HS-5 (cell line): ENCODE measurements at places on chromosomes 2 and 18.
A peak's percentile ranks its signal among the peaks of the same experiment; 100 is the strongest.

GRCh38 chr2:106532236-106532635, 45.1 kb downstream of the CD8B2 start:
- DNase-seq, result no peak

- DNase-seq, result no peak
Measured at GRCh38 chr2:120150040-120150482, 73.1 kb downstream of the TMEM185B start.

DNA sequence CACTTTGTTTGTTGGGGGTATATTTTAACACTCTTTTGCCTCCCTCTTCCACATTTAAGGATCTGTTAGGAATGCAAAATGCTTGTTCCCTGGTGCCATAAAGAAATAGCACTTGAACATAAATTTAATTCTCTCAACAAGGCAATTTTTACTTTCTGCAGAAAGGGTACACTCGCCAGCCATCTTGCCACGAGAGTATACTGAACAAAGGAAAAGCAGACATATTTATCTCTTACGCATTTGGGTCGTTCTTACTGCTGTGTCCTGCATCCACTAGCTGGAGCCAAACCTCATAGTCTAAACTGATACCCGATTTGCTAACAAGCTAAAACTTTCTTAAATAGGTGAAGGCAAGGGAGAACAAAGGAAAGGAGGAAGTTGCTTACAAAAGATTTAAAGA, 129.5 kb downstream of the B3GNT2 start:
- no peak for DNase-seq

DNA sequence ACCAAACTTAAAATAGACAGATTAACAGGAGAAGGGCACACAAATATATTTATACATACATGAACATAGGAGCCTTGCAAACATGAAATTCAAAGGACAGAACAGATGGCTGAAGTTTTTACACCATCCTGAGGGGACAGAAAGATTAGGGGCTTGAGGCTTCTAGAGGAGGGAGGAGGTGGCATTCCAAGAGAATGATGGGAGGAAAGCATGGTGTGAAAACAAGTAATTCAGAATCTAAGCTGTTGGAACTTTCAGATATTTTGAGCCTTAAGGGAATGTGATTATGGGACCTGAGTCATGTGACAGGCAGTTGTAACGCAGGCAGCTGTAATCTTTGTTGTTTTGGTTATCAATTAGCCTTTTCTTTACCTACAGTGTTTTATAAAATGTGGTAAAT, 225.2 kb upstream of the SPOPL start:
- no peak for DNase-seq

GRCh38 chr18:44246001-44246400, 434.7 kb upstream of the SETBP1 start:
- no peak for DNase-seq

DNA sequence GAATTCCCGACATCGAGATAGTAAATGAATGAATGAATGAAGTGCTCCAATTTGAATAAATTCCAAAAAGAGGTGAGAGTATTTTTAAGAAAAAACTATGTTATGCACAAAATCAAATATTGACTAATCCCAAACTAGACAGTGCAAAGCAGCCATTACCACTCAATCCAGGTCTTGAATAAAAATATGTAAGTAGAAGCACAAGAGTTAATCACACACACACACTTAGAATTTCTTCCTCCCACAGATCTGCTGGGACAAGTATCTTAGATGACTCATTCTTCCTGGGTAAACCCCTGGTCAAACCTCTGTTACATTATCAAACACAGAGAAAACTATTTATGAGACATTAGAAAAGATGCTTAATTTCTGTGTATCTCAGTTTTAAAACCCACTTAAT, 102.0 kb downstream of the PLA2R1 start:
- DNase-seq, result peak; percentile 60

GRCh38 chr2:46717344-46718121, 198.1 kb downstream of the MCFD2 start:
- no peak for DNase-seq

GRCh38 chr18:68234676-68235075, 480.2 kb downstream of the TMX3 start:
- DNase-seq, result no peak

DNA sequence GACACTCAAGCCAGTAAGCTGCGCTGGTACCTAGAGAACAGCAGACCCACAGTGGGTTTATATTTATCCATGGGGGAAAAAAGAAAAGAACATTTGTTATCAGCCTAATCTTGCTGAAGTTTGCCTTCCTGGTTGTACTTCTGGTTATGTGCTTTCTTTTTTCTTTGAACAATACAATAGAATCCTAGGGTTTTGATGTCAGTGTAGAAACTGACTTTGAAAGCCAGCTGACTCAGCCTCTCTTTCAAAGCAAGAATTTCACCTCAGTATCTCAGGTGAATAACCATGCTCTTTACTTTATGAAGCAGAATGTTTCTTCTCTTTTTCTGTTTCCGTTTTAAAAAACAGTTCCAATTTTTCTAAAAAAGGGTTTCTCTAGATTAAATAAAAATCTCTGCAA, 78.4 kb downstream of the CD8B2 start:
- DNase-seq, result no peak

GRCh38 chr2:43070676-43071502, 155.5 kb downstream of the ZFP36L2 start:
- no peak for DNase-seq

- no peak for DNase-seq
Measured at GRCh38 chr2:224724331-224724730, 8.2 kb upstream of the CCDC195 start.

DNA sequence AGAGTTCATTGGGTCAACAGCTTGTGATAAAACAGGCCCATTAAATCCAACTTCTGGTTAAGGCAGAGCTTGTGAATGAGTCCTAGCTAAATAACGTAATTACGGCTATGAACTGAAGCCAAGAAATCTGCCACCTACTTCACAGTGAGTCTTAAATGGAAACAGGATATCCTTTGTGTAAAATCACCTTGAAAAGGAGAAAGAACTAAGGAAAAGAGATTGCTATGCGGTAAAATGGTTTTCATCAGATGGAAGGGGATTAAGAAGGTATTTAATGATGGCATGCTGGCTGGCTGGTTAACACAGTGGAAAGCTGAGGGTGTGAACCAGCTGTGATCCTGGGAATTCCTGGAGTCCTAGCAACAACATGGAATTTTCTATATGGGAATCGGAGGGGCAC, 156.6 kb downstream of the DOK6 start:
- no peak for DNase-seq

GRCh38 chr2:23426263-23426905, 41.4 kb downstream of the KLHL29 start:
- DNase-seq, result no peak

GRCh38 chr18:24633121-24633520, 172.7 kb downstream of the HRH4 start:
- no peak for DNase-seq

GRCh38 chr2:38185012-38185491, 109.1 kb upstream of the CYP1B1 start:
- DNase-seq, result peak; percentile 45

GRCh38 chr2:45332567-45332966, 278.5 kb downstream of the SRBD1 start:
- no peak for DNase-seq

DNA sequence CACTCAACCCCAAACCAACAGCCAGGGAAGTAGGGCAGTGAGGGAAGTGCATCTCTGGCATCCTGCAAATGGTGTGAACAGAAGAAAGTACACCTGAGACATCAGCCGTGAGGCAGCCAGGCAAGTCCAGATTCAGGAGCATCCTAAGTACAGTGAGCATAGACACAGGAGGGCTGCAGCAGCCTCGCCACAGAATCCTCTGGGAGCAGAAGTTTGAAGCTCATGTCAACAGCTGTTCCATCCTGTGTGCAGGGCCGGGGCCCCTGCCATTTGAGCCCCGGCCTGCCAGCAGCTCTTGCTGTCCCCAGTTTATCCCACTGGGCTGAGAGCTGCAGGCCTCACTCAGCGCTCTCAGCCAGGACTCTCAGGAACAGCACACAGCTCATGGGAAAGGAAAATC, 14.5 kb downstream of the LOXHD1 start:
- DNase-seq, result no peak

- DNase-seq, result no peak
Measured at GRCh38 chr2:205593891-205594290, 88.4 kb upstream of the NRP2 start.

- no peak for DNase-seq
Measured at GRCh38 chr2:181483211-181483610, 26.0 kb downstream of the ITGA4 start.

GRCh38 chr2:45379399-45380087, 231.5 kb downstream of the SRBD1 start:
- DNase-seq, result no peak

- no peak for DNase-seq
Measured at GRCh38 chr2:109722026-109722425, 72.1 kb upstream of the RGPD5 start.

- no peak for DNase-seq
Measured at GRCh38 chr2:135590619-135591260, 59.5 kb downstream of the R3HDM1 start.

GRCh38 chr2:193523662-193524061, 1328.9 kb upstream of the TMEFF2 start:
- DNase-seq, result no peak

- no peak for DNase-seq
Measured at GRCh38 chr18:33090461-33090860, 317.6 kb upstream of the KLHL14 start.

GRCh38 chr2:124027182-124027581, 2.1 kb downstream of the CNTNAP5 start:
- DNase-seq, result peak; percentile 40

DNA sequence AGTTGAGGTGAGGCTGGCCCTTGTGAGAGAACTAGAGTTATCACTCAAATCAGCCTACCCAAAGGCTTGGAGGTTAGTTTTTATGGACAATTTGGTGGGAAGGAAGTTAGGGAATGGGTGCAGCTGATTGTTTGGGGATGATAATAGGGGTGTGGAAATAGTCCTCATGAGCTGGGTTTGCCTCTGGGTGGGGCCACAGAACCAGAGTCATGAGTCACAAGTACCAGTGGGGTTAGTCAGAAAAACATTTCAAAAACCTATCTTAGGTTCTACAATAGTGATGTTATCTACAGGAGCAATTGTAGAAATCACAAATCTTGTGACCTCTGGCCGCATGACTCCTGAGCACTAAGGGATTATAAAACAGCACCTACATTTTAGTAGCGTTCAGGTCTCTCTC, 630.1 kb upstream of the PIK3C3 start:
- peak; percentile 46 for DNase-seq

- no peak for DNase-seq
Measured at GRCh38 chr2:16394072-16394985, 271.3 kb downstream of the CYRIA start.

- DNase-seq, result no peak
Measured at GRCh38 chr2:219782737-219783348, 155.4 kb downstream of the SLC4A3 start.

GRCh38 chr2:112583497-112584133, 794 bp upstream of the CHCHD5 start:
- no peak for DNase-seq

- DNase-seq, result peak; percentile 16
Measured at GRCh38 chr2:159982270-159982669, 80.1 kb downstream of the PLA2R1 start.

DNA sequence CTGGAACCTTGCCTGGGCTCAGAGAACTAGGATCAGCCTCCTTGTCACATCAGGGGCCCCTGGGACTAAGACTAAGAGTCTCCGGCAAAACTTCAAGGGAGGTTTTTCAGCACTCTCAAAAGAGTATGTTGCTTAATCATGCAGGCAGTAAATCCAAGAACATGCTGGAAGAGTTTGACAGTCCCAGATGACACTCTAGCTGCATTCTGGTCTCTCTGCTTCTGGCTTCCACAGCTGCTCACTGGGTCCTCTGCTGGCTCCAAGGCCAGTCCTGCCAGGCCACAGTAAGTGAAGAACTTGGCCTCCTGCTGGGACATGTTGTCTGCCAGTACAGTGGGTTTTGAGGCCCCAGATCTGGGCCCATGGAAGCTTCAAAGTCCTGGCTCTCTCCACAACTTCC, 45.2 kb upstream of the IL1RL1 start:
- DNase-seq, result no peak

- no peak for DNase-seq
Measured at GRCh38 chr2:133732982-133733900, 165.0 kb upstream of the NCKAP5 start.

DNA sequence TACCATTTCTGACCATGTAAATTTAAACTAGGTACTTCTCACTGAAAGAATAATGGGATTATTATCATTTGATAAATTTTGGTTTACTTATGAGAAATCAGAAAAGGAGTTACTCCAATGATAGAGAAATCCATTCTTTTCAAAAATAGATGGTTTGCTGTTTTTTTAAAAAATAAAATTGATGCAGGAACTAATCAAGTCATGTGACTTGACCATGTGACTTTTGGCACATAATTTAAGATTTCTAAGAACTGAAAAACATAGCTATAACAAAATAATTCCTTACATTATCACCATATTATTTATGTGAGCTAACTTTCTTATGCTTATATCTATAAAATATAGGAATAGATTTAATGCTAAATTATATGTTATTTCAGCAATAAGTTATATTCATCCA, 247.1 kb upstream of the FIGN start:
- no peak for DNase-seq

DNA sequence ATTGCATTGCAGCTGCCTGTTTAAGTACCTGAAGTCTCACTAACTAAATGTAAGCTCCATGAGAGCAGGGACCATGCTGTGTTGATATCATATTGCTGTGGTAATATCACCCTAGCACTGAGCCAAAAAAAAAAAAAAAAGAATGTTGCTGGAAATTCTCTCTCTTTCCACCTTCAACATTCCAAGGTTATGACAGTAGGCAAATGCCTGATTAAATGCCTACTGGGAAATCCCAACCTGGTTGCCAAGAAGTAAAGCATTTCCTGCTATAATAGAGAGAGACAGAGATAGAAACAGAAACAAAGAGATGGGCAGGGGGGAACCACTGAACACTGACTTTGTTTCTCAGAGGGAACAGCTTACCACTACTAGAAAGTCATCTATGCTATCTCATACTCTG, 1604.2 kb downstream of the LRP1B start:
- peak; percentile 42 for DNase-seq

GRCh38 chr2:95158891-95159619, 593 bp downstream of the ZNF514 start:
- DNase-seq, result no peak

DNA sequence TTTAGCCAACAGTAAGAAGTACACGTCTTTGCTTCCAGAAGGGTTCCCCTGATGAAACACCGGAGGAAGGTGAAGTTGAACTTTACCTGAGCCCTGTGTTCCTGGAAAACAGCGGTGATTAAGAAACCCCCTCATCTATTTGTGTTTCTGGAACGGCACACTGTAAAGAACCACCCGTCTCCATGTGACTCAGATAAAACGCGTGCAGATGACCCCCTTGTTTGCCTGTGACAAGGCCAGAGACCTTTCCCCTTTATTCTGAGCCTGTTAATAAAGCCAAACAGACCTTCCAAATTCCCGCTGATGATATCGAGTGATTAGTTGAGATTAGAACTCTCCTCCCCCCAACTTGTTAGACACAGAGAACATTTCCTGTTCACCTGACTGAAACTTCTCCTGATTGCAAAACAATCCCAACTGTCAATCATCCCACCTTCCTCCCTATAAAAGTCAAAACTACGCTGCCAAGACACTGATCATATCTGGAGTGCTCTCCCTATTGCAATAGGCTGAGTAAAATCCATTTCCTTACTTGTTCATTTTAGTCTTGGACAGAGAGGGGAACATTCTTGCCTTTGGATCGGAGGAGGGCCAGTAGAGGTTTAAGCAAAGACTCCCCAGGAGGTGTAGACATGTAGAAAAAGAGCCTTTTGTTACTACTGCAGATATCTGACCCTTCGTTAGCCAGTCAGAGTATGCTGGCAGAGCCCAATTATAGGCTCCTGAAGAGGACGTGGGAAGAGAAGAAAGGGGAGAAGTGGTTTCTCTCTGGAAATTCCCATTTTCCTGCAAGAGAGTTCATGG, 914 bp upstream of the IWS1 start:
- DNase-seq, result no peak
